ENCODE measurements at places on chromosomes 16 and 17.

DNA sequence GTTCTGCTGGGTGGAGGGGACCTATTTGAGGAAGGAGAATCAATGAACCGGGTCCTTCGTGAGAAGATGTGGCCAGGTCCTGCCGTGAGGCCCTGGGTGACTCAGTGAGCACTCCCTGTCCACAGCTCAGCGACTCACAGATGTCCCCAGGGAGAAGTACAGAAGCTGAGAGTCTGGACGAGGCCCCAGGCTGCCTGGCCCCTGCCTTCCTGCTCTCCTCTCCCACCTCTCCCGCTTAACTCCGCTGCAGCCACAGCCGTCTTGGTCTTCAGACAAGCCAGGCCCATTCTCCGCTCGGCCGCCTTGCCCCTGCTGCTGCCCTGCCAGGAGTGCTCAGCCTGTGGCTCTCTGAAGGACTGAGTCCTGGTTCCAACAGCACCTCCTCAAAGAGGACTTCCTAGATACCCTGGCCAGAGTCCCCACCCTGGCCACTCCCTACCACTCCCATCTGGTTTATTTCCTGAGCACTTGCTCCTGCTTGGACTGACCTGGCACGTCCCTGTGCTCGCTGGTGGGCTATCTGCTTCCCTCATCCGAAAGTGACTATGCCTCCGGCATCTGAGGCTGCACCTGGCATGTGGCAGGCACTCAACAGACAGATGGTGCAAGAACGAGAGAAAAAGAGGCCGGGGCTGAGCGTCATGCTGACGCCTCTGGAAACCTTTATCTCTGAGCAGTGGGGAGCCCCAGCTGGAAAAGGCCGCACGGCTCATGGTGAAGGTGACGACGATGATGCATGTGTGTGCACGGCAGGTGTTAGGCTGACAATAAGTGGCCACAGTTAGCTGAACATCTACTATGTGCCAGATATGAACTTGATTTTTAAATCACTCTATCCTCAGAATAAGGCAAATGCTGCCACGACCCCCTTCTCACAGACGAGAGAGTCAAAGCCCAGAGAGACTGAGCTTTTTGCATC is 9.2 kb upstream of the TNFRSF13B start:
- no peak for DNase-seq

DNA sequence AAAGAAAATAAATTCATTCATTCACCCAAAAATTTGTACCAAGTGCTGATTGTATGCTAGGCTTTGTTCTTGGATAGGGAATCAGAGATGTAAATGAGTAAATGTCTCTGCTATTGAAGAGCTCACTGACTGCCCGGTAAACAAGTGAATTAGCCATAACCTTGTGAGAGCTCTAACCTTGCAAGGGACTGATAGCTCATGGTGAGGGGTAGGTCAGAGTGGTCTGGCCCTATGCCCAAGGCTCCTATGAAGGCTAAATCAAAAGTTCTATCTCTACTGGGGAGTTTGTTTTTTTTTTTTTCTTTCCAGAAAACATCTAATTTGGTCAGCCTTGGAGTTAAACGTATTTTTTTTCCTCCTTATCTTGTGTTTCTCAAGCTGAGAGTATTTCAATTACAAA is 172.8 kb upstream of the CDH11 start:
- no peak for DNase-seq

DNA sequence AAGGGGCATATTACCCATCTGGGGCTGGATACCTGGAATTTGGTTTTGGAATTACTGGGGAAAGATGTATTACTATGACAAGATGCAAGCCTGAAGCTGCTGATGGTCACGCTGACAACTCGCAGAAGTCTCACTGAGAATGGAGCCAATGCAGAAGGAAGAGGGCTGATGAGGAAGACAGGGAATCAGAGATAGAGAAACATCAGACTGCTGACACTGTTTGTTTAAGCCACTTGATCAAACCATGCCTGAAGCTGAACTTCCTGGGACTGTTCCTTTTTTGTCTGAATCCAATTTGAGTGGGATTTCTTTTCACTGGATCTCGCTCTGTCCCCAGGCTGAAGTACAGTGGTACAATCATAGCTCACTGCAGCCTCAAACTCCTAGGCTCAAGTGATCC is 133.9 kb downstream of the GAS7 start:
- no peak for DNase-seq

GRCh38 chr16:89176147-89176690 is 4.7 kb downstream of the CDH15 start:
- no peak for DNase-seq

DNA sequence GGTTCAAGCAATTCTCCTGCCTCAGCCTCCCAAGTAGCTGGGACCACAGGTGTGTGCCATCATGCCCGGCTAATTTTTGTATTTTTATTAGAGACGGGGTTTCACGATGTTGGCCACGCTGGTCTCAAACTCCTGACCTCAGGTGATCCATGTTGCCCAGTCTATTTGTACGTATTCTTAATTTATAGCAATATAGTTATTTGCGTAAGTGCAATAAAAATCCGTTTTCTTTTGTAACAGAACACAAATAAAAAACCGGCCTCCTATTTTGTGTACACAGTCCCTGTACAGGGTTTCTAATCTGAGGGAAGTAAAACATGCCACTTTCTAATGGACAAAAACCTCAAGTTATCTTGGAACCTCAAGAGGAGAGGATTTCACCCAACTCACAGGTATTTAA is 7.7 kb downstream of the RNPS1 start:
- DNase-seq, result no peak

GRCh38 chr17:61379457-61380216 is 20.0 kb upstream of the TBX2 start:
- DNase-seq, result no peak

GRCh38 chr16:48187779-48188178 is 32.0 kb upstream of the ABCC12 start:
- no peak for DNase-seq

DNA sequence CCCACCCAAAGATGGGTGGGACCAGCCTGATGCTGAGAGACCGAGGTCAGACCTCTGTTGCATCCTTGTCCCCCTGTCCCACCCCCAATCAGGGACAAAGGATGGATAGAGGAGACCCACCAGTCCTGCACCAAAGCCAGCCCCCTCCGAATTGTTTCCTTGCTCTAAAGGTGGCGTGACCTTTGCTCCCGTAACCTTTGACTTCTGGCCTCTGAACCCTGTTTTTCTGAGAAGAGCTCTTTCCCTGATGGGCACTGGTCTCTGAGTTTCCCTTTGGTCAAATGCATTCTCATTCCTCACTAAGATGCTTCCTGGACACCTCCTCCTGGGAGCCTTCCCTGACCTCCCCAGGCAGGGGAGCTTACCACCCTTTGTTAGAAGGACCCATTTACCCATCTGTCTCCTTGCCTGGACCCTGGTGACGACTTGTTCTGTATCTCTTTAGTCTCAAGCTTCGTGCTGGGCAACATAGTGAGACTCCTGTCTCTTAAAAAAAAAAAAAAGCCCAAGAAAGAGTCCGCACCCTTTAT is 5.3 kb upstream of the NEUROD2 start:
- no peak for DNase-seq

DNA sequence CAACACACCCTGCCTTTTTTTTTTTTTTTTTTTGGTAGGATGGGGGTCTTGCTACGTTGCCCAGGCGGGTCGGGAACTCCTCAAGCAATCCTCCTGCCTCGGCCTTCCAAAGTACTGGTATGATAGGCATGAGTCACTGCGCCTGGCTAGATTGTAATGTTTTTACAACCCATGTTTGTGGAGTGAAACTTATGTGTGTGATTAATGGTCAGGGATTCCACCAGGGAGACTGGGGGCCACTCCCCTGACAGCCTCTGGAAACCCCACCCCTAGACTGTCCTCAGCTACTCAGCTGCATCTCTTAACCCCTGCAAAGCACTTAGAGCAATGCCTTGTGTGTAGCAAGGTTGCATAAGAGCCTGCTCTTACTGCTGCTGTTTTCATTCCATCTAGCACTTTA is 220.5 kb downstream of the PARN start:
- DNase-seq, result peak; percentile 97

DNA sequence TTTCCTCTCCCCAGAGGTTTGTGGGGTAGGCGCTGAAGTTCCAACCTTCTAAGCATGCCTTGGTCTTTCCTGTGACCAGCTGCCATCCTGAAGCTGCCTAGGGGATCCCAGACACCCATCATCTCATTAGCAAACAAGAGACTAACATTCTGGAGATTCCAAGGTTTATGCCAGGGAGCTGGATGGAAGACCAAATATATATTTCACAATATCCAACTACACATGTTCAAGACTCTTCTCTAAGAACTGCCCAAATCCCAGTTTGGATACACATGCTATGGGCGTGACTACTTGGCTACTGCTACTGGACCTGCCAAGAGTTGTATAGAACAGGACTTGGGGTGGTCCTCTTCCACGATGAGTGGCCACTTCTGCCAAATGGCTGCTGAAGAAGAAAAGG is 93.0 kb upstream of the RCVRN start:
- no peak for DNase-seq

- no peak for DNase-seq
Measured at GRCh38 chr17:42279776-42280630, 3.8 kb upstream of the STAT5B start.

- no peak for DNase-seq
Measured at GRCh38 chr17:37130984-37131446, 182.3 kb downstream of the AATF start.

- no peak for DNase-seq
Measured at GRCh38 chr17:32871746-32872145, 5.2 kb downstream of the MYO1D start.

DNA sequence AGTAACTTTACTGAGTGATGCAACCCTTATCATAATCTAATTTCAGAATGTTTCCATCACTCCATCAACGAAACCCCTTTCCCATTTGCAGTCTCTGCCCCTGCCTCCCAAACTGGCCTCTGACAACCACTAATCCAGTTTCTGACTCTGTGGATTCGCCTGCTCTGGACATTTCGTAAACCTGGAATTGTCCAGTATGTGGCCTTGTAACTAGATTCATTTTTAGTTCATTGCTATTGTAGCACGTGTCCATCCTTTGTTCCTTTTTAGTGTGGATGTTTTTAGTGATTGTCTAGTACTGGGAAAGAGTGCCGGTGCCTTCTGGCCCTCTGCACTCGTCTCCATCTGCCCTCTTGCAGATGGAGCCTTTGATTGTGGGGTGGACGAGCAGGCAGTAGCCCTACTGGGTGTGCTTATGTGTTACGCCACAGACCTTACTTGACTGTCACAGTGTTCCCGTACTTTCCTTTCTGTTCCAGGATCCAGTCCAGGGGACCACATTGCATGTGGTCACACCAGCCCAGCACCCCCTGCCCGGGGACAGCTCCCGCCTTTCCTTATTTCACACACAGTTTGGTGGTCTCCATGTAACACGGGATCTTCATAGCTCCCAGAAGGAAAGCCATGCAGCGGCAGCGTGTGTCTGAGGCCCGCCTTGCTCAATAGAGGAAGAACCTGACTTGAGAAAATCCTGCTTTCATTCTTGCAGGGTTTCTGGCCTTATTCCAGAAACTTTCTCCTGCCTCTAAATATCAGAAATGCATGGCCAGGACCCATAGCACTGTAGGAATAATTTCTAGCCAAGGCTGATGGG is 8.8 kb downstream of the KIAA0513 start:
- DNase-seq, result no peak

DNA sequence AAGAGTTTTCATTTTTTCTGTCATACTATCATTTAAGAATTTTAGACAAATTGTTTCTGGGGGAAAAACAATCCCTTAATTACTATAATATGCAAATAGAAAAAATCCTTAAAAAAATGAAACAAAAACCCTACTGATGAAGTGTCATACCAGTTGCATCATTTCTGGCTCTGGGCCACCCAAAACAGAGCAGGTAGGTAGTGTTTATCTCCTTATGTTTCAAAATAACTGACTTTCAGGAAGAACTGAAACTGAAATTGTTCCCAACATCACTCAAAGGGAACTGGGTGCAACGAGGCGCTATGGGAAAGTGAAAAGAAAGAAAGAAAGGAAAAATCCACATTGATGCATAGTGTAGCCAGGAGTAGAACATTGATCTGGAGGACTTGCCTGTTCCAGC is 653.1 kb upstream of the SOX9 start:
- DNase-seq, result no peak

Data from fibroblast of gingiva (primary cell).